Astrocyte of the spinal cord (primary cell): ENCODE measurements at places on chromosomes 12 and 14.
A peak's percentile ranks its signal among the peaks of the same experiment; 100 is the strongest.

GRCh38 chr12:118472940-118473339 is 96.6 kb downstream of the SUDS3 start:
- no peak for DNase-seq

DNA sequence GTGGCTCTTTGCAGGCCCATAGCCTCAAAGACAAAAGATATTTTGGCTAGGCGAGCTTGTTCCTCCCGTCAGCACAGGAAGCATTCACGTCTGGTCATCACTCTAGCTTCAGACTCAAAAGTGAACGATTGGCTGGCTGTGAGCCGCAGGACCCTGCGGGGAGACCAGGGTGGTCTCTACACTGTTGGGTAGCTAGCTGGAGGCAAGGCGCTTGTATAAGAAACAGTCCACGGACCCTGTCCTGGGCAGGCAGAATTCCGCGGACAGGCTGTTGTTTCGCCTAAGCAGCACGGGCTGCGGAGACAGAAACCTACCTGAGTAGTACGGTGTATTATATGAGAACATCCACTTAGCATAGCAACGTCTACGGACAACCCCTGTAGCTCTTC is 29.6 kb downstream of the WBP11 start:
- DNase-seq: no peak

DNA sequence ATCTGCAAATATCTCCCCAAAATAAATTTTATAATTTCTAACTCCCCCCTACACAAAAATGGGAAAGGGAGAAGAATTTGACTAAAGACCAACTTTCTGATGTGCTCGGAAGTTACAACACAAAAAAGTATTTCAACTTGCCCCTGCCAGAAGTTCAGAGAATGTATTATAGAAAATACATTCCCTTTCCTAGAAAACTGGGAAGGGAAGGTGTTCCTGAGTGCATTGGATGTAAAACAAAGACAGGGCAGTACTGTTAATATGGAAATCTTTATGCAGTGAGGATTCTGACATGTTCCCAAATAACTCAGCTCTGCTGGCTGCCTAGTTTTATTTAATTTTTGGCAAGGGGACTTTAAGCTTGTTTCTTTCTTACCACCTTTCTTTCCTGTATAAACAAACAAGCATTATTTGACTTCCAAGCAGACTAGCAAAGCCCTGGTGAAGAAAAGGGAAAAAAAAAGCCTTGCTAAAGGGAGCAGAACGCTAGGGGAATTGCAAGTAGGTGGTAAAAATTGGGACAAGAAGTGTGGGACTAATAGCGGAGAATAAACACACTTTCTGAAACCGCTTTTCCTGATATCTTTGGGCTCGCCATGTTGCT is 124.1 kb downstream of the STXBP6 start:
- no peak for DNase-seq

DNA sequence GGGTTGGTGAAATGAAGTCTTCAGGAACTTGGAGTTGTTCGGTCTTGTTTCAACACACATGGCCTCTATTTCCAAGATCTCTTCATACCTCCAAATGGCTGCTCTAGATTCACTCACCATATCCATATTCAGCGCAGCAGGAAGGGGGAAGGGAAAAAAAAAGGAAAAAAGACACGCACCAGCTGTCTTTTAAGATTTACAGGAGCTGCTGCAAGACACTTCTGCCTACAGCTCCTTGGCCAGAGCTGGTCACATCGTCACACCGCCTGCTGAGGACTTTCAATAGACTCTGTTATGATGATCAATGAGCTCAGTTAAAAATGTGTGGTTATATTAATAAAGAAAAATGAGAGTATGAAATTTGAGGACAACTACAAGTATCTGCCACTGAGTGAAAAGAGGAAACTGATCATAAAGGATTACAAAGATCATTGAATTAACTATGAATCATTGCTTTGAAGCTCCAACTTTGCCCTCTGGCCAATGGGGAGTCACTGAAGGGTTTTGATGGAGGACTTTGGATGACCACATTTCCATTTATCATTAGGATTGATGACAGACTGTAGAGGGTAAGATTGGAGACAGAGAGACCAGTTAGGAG is 182.1 kb upstream of the HMGA2 start:
- DNase-seq: no peak

DNA sequence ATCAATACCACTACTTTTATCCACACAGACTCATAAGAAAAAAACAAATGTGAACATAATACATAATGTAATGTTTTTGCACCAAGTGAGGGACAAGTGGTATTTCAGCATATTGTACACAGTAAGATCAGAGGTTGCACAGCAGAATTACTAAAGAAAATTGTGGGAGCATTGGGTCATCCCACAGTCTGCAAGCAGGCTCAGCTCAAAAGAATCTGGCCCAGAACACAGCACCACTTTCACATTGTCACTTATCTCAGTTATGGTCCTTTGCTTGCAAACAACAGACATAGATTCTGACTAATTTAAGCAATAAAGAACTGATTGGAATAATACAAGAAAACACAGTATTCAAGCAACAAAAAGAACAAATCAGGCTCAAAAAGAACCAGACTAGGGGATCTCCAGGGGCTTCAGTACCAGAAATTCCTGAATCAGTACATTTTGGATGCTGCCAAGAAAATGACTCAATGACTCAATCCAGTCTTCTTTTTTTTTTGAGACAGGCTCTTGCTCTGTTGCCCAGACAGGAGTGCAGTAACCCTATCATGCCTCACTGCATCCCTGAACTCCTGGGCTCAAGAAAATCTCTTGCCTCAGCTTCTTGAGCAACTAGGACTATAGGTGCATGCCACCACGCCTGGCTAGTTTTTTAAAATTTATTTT is 42.9 kb upstream of the EEA1 start:
- DNase-seq: peak; percentile 82

- no peak for DNase-seq
These were observed 17.9 kb upstream of the KLRF1 start for GRCh38 chr12:9809338-9809737.

- peak; percentile 16 for DNase-seq
These were observed 442.4 kb upstream of the MGAT4C start for GRCh38 chr12:86698641-86698980.

GRCh38 chr14:88834883-88835431 is 10.5 kb downstream of the TTC8 start:
- DNase-seq: peak; percentile 85

- no peak for DNase-seq
These were observed 7.6 kb downstream of the EML1 start for GRCh38 chr14:99800781-99801180.

GRCh38 chr12:64911081-64911480 is 86.6 kb downstream of the TBC1D30 start:
- DNase-seq: no peak

DNA sequence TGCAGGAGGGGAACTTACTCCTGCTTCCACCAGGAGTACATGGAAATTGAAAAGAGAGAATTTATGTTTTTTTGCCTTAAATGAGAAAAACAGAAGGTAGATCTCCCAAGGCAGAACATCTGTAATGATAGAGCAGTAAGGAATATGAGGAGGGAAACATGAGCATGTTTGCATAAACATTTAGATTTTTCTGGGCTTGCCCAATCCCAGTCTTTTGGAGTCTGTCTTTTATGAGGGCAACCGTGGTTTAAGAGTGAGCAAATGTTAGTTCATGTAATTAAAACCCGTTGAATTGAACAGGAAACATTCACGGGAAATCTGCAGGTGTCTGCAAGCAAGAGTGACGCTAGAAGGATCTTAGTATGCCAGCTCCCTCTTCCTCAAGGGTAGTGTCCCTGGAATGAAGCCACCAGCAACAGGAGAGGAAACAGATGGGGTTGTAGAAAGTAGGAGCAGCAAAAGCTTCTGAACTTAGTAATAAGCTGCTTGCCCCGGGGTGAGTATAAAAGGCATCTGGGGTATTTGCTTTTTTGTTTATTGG is 79.3 kb downstream of the ARF6 start:
- peak; percentile 68 for DNase-seq

DNA sequence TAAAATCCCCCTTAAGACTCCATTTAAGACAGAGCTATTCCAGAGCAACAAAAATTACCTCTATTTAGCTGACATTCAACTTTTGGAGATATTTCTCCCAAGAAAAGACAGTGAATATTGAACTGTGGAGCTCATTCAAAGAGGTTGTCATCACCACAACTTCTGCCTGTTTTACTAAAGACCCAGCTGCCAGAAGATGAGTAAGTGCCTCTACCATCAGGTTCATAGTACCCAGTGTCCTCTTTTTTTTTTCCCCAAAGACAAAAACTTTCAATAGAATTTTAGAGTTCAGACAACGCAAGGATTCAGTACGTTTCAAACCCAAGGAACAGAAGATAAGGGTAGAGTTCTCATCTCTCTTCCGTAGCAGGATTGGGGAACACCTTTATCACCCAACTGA is 461.3 kb downstream of the BCAT1 start:
- DNase-seq: peak; percentile 17

GRCh38 chr14:67343601-67344230 is 15.9 kb downstream of the ATP6V1D start:
- DNase-seq: no peak

GRCh38 chr14:76312821-76313220 is 63.1 kb upstream of the ESRRB start:
- no peak for DNase-seq

DNA sequence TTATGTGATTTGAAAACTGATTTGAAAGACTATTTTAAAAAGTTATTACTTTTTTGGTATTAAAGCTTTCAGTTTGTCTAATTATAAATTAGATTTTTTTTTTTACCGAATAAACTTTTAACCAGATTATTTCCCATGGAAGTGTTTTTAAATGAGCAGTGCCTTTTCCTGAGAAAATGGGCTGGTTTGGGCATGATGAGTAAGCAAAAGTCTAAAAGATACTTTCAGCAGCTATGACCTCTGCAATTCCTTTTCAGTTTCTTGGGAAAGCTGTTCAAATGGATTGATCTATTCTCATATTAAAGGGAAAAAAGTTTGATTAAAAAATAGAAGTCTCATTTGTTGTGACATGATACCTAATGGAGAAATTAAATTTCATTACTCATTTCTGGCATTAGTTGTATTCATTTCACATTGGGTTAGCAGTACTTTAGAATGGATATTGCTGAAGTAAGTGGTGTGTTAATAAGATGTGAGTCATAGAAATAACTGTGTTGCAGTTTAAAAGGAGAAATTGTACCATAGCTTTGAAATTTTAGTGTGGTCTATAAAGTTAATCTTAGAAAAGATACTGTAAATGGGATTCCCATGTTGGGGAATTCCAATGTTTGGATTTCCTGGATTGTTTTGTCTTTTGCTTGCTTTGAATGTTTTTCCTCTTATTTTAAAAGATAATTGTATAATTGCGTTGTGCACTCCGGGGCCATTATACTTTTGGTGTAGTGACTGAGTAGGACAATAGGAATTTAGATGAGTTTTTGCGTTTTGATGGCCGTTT is 21.0 kb downstream of the KTN1 start:
- peak; percentile 85 for DNase-seq

DNA sequence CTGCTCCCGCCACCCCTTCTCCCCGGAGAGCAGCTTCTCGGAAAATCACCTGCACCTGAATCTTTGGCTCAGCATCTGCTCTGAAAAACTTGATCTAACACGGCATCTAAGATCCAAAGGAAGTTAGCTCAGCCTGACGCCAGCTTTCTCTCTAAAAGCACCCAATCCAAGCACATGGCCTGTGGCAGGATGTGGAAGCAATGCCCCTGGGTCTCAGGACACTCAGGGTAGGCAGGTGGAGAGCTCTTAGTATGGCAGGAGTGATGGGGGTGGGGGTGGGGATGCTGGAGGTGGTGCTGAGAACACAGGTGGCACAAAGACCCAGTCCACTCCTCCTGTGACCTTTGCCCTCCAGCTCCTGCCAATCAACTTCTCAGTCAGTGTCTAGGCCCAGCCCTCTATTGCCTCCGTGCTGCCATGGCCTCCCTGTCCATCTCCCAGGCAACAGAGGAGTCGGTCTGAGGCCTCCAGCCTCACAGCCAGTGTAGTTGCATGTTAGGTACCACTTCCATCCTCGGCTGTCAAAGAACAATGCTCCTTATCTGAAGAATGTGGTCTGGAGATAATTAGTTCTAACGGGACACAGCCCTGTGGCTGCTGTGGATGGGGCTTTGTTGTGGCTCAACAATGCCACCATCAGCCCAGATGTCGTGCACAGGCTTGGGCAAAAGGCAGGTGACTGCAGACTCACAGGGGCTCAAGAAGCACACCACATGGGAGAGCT is 180.0 kb upstream of the C14orf180 start:
- DNase-seq: no peak

DNA sequence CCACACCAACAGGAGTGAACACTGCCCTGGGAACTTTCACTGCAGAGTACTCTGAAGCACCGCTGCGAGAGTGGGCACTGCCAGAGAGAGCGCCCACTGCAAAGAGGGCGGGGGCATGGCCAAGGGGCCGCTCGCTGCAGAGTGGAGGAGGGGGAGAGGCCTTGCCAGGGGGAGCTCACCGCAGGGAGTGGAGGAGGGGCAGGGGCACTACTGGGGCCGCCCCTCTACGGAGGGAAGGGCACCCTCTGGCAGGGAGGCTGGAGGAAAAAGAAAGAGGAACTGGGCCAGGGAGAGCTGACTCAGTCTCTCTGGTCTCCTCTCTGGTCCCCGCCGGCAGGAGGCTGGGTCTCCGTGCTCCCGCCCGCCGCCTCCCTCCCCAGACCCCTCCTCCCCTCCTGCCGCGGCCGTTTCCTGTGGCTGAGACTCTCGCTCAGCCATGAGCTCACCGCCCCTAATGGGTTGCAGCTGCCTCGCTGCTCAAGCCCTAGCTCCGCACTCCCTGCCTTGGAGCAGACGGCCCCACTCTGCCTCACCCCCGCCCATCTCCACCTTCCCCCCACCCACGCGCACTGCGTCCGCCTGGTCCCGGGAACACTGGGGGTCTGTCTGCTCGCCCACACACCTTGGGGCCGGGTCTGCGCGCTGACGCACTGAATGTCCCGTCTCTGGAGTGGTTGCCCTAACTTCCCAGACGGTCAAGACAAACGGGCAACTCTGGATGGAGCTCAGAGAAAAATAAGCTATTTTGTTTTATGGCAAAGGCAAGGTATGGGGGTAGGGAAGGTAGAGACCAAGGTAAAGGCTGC is 1.3 kb downstream of the ARHGEF40 start:
- DNase-seq: peak; percentile 98

DNA sequence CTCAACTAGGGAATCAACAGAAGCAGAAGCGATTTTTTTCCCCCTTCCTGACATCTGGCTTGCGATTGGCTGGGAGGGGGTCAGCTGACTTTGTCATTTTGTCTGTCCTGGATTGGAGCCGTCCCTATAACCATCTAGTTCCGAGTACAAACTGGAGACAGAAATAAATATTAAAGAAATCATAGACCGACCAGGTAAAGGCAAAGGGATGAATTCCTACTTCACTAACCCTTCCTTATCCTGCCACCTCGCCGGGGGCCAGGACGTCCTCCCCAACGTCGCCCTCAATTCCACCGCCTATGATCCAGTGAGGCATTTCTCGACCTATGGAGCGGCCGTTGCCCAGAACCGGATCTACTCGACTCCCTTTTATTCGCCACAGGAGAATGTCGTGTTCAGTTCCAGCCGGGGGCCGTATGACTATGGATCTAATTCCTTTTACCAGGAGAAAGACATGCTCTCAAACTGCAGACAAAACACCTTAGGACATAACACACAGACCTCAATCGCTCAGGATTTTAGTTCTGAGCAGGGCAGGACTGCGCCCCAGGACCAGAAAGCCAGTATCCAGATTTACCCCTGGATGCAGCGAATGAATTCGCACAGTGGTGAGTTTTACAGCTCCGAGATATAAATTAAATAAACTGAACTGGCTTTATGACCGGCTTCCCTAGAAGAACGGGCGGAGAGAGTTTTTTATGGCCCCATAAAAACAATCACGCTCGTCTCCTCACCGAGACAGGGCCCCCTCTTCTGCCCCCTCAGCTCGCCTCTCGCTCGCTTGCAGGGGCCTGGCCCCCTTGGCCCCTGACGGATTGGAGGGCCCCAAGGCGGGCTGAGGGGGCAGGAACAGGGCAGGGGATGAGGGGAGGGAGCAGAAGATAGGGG is at the start of gene HOXC6:
Gene HOXC6 (plus strand): TSS at position 127 of the 888 bp plus-strand sequence. CDS start 82 bp downstream, at position 209.
- DNase-seq: peak; percentile 74

GRCh38 chr14:20934148-20934762 is 21.0 kb upstream of the RNASE2 start:
- no peak for DNase-seq
